Tibial artery (tissue), 4 donors: ENCODE measurements at places on chromosomes 1 and 21.

- no peak for DNase-seq
Observed at GRCh38 chr1:232292818-232293217, 337.1 kb downstream of the SIPA1L2 start.

DNA sequence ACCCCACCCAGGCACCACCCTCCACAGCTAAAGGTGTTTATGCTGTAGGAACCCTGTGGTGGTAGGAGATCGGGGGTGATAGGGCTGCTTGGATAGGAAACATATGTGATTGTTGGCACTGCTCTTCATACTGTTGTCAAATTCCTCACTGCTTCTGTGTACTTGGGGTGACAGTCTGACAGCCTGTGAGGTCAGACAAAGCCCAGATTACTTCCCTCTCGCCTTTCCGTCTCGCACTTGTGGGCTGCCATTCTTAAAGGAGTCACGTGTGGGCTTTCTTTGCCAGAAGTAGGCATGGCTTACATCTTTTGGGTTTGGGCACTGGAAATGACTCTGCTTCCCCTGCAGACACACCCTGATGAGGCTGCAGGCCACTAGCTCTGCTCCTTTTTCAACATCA is 363.8 kb downstream of the DISC1 start:
- no peak for DNase-seq

- DNase-seq, result no peak
Observed at GRCh38 chr1:243299069-243299468, 43.2 kb downstream of the SDCCAG8 start.

- DNase-seq, result no peak
Observed at GRCh38 chr1:67880056-67880601, 46.9 kb upstream of the GNG12 start.

- no peak for DNase-seq
Observed at GRCh38 chr1:244839656-244840055, 4.2 kb downstream of the COX20 start.

DNA sequence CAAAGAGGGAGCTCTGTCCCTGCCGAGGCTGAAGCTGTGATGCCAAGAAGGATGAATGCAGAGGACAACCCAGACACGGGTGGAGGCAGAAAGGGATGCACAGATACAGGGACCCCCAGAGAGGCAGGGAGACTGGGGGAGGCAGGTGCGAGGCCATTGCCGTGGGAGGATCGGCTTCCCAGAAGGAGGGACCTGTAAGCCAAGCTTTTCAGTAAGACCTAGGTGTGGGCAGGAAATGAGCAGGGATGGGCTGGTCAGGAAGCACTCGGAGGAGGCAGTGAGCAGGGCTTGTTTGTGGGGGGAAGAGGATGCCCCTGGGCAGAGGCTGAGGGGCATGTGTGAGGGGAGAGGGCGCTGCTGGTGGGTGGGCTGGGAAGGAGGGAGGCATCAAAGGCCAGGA is 67.7 kb upstream of the WNT4 start:
- no peak for DNase-seq

- DNase-seq, result no peak
Observed at GRCh38 chr1:188249811-188250210, 1421.1 kb downstream of the PLA2G4A start.

DNA sequence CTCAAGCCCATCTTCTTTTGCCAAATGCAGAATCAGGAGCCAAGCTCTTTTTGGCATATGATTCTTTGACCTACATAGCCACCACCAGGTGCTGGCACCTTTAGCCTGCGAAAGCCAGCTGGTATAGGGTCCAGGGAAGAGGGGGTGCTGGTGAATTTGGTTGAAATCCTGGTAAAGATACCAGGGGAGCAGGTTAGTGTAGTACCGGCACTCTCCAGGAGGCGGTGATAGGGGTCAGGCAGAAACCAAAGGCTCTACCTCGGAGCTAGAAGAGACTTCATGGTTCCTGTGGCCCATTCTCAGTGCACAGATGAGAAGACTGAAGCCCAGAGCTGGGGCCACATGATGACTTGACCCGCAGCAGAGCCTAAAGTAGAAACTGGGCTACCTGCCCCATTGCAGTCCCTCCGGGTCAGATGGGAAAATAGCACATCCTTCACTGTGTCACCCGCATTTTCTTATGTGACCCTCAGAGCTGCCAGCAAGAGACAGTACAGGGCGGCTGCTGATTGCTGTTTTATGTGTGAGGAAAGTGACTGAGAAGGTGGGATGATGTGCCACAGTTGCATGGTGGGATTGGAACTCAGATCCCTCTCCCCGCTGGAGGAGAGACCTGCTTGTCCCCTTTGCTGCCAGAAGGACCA is 36.0 kb upstream of the IL19 start:
- no peak for DNase-seq

- no peak for DNase-seq
Observed at GRCh38 chr1:156266051-156266450, 16.6 kb downstream of the SMG5 start.
